ENCODE measurements at places on chromosomes 12 and 14. TPM values are rescaled to one million over a fixed set of nuclear protein-coding genes. Genes with fewer than 3 reads are reported as not detected.

DNA sequence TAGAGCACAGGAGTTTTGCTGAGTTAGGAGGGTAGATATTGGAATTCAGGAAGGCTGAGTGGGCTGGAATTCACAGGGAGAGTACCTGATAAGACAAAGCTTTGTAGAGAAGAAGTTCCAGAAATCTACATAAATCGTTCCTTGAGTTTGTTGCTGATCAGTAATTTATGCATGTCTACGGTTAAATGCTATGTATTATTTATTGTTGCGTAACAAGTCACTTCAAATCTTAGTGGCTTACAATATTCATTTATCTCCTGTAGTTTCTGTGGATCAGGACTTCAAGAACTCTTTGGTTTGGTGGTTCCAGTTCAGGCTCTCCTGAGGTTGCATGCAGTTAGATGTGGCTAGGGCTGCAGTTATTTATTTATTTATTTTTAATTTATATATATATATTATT, 7.8 kb downstream of the PUS7L start:
- no peak for DNase-seq

DNA sequence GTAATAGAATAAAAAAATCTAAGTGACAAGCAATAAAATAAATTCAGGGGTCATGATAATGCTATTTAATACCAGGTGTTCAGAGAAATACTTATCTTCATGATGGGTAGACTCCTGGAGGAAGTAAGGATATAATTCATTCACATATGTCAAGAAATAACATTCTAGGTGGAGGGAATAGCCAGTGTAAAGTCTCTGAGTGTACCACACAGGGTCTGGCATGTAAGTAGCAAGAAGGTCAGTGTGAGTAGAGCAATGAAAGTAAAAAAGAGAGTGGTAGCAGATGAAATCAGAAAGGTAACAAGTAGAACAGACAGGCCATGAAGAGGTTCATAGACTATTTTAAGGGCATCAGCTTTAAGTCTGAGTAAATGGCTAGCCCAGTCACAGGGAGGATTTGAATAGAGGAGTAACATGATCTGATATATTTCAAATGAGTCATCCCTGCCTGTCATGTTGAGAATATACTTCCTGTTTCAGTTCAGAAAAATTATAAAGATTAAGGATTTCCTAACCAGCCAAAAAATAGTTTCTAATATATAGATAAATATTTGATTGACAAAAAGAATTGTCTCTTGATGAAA, 519.9 kb downstream of the C12orf50 start:
- DNase-seq = no peak

- DNase-seq = no peak
Observed at GRCh38 chr14:78764645-78765044, 594.5 kb downstream of the NRXN3 start.

DNA sequence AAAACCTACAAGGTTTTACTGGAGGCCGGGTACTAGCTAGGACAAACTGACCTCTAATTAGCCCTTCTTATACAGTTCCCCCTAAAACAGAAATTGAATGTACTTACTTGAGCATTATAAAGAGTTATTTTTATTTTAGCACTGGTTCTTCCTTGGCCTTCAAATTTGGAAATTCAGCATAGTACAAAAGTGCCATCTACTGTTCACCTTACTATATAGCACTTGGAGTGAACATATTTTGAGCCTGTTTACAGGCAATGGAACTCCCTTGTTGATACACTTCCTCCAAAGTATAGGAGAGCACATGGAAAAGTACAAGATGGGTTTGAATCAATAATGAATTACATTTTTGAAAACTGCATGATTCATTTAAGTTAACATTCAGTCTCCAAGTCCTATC, 3.9 kb upstream of the POC1B start:
- no peak for DNase-seq

DNA sequence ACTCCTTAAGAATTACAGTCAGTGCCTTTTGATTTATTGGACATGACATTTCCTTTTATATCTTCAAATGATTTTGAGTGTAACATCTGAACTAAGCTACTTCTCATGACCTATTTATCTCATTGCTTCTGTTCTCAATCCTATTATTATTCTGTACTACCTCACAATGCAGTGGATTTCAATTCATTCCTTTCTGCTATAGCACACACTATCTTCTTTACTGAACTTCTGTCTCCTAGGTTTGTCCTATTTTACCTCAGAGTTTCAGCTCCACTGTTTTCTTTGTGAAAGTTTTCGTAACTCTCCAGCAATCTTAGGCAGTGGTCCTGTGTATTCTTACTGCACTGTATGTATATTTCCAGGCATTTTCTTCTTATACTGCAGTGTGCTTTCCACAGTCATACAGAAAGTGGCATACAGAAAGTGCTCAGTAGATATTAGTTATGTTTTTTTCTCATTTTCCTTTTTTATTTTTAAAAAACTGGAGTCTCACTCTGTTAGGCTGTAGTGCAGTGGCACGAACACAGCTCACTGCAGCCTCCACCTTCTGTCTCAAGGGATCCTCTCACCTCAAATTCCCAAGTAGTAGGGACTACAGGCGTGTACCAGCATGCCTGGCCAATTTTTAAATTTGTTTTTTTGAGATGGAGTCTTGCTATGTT, 368.6 kb upstream of the RGS6 start:
- DNase-seq = no peak

- DNase-seq = no peak
Observed at GRCh38 chr12:31868965-31869364, 90.2 kb upstream of the RESF1 start.

The BCL2L14 gene
- total RNA-seq = 0.64 TPM

DNA sequence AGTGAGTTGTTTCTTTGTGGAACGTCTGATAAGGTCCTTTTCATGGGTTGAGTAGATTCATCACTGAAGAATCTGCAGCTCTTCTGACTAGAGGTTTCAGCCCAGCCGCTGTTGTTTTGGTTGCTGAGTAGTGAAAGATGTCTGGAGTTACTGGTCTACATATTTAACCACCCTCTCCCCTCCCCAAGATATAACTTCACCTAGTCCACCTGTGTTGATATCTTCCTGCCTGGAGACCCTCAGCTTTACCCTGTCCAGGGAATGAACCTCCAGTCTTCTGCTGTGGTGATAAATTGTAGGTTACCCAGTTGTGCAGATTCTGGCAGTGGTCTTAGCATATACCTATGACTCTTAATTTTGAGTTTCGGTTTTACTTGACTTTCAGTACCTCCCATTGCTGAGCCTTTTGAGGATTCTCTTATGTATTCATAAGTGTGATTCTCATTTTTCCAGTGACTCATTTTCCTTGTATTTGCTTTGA, 62.9 kb downstream of the CCDC91 start:
- DNase-seq = no peak

The AHNAK2 gene
- 26.9 TPM for total RNA-seq

DNA sequence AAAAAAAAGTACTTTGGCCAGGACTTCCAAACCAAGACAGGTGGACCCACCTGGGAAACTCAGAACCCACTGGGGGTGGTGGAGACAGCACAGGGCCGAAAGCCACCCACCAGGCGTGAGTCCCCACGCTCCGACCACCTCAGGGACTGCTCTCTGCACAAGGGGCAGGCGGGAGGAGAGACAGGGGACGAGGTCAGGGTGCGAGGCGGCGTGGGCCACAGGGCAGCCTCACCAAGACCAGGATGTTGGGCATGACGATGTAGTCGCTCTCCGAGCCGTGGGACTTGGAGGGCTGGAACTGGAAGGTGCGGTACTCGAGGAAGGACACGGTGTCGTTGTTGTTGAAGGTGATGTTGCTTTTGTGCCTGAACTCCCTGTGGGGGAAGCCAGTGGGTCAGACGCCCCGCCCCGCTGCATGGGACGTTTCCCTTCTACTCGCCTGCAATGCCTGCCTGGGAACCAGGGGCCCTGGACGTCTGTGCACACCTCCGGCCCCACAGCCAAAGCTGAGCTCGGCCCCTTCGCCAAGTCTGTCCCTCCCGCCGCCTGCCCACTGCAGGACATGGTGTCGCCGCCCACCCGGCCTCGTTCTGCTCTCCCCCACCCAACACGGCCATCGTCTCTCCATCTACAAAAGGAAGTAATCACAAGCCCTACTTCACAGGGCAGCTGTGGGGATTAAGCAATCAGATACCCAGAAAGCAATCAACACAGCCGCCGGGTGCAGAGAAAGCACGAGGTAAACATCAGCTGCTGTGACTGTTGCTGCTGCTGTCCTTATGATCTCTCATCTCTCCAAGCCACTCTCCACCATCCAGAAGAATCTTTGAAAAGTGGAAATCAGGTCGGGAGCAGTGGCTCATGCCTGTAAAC, 48.7 kb downstream of the SCARB1 start:
- DNase-seq = no peak

The KRT3 gene
- not detected for total RNA-seq

GRCh38 chr12:9506746-9507145, 101.0 kb downstream of the KLRB1 start:
- no peak for DNase-seq

The ALDH2 gene
- 98.5 TPM for total RNA-seq

DNA sequence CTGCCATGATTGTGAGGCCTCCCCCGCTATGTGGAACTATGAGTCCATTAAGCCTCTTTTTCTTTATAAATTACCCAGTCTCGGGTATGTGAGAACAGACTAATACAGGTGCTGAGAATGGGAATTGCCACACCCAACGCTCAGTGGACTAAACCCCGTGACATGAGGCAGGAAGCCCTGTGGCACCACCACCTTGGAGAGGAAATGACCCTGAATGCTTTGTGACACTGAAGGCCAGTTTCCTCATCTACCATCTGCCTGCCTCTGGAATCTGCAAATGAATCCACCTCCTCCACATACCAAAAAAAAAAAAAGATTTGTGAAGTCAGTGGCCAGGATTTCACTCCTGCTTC, 41.6 kb downstream of the NT5DC3 start:
- DNase-seq = no peak

GRCh38 chr12:77013091-77013490, 52.3 kb downstream of the E2F7 start:
- DNase-seq = no peak

GRCh38 chr14:103143506-103143905, 20.2 kb downstream of the TNFAIP2 start:
- no peak for DNase-seq

The ABCC9 gene
- 1.2 TPM for total RNA-seq

GRCh38 chr12:124531281-124531745, 36.1 kb downstream of the NCOR2 start:
- DNase-seq = no peak

DNA sequence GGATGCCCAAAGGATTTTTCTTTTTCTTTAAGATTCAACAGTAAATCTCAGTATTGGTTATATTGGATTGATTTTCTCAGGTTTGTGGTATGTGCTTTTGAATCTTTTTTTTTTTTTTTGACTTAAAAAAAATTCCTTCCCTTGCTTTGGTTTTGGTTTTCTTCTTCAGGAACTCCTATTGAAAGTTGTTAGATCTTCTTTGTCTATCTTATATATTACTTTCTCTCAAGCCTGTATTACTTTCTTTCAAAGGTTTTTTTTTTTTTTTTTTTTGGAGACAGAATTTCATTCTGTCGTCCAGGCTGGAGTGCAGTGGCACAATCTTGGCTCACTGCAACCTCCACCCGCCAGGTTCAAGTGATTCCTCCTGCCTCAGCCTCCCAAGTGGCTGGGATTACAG, 21.9 kb downstream of the PPP4R4 start:
- no peak for DNase-seq

The TM9SF1 gene
- 41.8 TPM for total RNA-seq

GRCh38 chr12:109773384-109774011, 59.7 kb downstream of the TRPV4 start:
- no peak for DNase-seq

- DNase-seq = no peak
Observed at GRCh38 chr12:100247765-100248164, 19.1 kb downstream of the DEPDC4 start.

GRCh38 chr12:124453419-124454351, 113.7 kb downstream of the NCOR2 start:
- DNase-seq = no peak

DNA sequence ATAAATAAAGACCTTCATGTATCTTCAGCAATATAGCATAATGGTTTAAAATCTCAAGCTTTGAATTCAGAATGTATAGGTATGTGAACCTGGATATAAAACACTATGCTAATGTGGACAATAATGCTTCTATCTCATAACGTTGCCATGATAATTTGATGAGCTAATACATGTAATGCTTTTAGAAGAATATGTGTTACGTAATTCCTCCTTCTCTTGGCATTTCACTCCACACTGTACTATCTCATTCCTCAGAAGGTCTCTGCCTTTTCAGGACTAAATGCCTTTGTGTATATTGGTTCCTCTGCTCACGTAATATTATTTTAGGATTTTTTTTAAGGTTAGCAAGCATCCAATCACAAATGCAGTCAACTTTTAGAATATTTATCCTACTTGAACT, 86.5 kb downstream of the FOXA1 start:
- DNase-seq = no peak

The TSPAN19 gene
- 0.59 TPM for total RNA-seq

GRCh38 chr14:59321626-59321949, 133.1 kb downstream of the DAAM1 start:
- no peak for DNase-seq

DNA sequence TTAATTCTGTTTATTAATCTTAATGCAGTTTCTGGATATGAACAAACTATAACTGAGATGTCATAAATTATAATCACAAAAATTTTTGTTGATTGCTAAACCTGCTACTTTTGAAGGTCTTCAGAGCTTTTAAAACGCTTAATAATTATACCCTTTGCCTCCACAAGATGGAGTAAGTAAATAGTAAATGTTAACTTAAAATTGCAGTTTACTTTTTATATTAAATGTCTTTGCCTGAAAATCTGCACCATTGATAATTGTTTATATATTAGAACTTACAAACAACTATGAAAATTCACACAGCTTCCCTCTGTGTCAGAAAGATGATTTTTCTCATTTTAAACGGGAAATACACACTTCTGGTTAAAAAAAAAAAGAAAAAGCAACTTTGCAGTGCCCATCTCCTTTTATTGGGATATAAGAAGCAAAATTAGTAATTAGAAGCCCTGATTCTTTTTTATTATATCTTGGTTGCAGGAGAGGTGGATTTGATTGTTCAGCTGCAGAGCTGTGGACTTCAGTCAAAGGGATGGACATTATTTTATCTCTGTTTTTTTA, 35.6 kb downstream of the SCFD1 start:
- no peak for DNase-seq

Data from endothelial cell (in vitro differentiated cells).